ENCODE measurements at places on chromosomes 5 and 9. TPM values are rescaled to one million over a fixed set of nuclear protein-coding genes. Genes with fewer than 3 reads are reported as not detected.

The NFIB gene
- total RNA-seq = 104 TPM

The ALDH7A1 gene
- total RNA-seq = 38.3 TPM

The NAIP gene
- 20.4 TPM for total RNA-seq

The SLC6A3 gene
- not detected for total RNA-seq

The LAMC3 gene
- total RNA-seq = 2.4 TPM

The AK8 gene
- 1.2 TPM for total RNA-seq
